ENCODE measurements at places on chromosomes 5 and 9. TPM values are rescaled to one million over a fixed set of nuclear protein-coding genes. Genes with fewer than 3 reads are reported as not detected.

DNA sequence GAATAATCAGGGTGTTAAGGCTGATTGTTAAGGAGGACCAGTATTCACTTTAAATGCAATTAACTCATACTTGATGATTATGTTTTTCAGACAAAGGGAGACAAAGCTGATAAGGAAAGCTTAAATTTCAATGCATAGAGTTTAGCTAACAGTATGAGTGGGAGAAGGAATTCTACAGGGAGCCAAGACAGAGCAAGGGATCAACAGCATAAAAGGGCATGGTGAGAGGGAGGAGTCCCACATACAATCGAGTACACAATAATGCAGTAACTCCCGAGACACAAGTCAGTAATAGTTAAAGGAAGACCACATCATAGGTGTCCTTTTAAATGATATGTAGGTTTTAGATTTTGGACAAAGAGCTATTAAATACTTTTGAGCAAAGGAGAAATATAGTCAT, 191.7 kb upstream of the PTPRD start:
- DNase-seq, result no peak
- H3K4me3 ChIP-seq, result no peak overlapping the region

DNA sequence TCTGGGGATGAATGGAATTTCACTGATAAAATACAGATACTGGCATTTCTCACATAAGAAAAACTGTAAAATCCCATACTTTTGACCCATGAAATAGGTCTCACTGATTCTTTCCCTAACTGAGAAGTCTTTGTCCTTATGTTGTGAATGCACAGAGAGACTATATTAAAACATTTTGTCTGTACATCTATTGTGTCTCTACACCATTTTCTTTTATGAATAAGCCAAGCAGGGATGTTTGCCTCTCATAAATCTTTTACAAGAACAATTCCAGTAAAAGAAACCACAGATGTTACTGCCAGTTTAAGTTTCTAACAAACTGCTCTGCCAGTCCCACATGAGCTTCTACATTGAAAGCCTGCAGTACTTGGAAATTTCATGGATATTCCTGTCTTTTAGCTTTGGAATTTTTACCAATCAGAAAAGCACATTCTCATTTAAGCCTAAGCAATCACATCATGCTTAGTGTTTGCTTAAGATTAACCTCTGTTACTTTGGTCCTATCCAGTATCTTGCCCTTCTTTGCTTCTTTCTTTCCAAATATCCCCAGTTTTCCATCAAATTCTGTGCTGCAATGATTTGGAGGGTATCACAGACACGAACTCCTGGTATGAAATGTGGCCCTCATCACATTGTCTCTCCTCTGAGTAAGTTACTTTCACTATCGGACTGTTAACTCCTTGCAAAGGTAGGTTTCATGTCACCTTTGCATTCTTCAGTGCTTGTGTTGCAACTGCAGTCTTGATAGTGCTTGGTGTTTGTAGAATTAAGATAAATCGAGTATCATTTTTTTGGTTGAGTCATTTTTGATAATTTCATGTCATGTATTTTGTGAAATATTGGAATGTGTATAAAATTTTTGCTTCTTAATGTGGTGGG, 415.1 kb upstream of the ADAMTSL1 start:
- no peak overlapping the region for H3K4me3 ChIP-seq
- H3K27ac ChIP-seq, result no peak overlapping the region
- H3K27me3 ChIP-seq, result no peaks in the 10 kb centered on the region
- no peaks in the 10 kb centered on the region for H3K4me1 ChIP-seq
- no peak for DNase-seq

GRCh38 chr9:96327694-96328352, 25.8 kb upstream of the HSD17B3 start:
- H3K27me3 ChIP-seq, result no peaks in the 10 kb centered on the region
- no peak overlapping the region for H3K4me3 ChIP-seq
- H3K4me1 ChIP-seq, result no peaks in the 10 kb centered on the region
- no peak overlapping the region for H3K27ac ChIP-seq

- no peaks in the 10 kb centered on the region for H3K36me3 ChIP-seq
- H3K27me3 ChIP-seq, result no peaks in the 10 kb centered on the region
- peak; percentile 61 for DNase-seq
Measured at GRCh38 chr5:44974813-44975212, 166.1 kb downstream of the MRPS30 start.

- H3K27me3 ChIP-seq, result no peaks in the 10 kb centered on the region
- DNase-seq, result peak; percentile 59
- peak overlapping the region; percentile 39 for H3K27ac ChIP-seq
Measured at GRCh38 chr5:1330146-1330846, 14.6 kb downstream of the CLPTM1L start.

DNA sequence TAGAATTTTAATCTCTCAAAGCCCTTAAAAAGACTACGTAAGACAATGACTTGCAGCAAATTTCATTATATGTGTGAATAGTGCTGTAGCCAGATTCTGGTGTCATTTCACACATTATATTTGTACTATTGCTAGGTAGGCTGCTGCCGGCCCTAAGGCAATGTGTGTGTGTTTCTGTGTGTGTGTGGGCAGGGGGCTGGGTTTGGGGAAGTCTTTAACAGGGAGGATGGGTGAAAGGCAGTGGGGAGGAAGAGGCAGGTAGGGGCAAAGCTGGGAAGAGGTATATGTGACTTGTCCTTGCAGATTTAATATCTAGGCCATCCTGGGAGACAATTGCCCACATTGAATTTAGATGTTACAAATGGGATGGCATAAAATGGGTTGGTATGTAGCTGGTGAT, 130.8 kb downstream of the MACIR start:
- H3K4me3 ChIP-seq, result no peak overlapping the region
- no peak for DNase-seq
- H3K27me3 ChIP-seq, result no peaks in the 10 kb centered on the region
- H3K36me3 ChIP-seq, result no peaks in the 10 kb centered on the region
- H3K27ac ChIP-seq, result no peak overlapping the region

DNA sequence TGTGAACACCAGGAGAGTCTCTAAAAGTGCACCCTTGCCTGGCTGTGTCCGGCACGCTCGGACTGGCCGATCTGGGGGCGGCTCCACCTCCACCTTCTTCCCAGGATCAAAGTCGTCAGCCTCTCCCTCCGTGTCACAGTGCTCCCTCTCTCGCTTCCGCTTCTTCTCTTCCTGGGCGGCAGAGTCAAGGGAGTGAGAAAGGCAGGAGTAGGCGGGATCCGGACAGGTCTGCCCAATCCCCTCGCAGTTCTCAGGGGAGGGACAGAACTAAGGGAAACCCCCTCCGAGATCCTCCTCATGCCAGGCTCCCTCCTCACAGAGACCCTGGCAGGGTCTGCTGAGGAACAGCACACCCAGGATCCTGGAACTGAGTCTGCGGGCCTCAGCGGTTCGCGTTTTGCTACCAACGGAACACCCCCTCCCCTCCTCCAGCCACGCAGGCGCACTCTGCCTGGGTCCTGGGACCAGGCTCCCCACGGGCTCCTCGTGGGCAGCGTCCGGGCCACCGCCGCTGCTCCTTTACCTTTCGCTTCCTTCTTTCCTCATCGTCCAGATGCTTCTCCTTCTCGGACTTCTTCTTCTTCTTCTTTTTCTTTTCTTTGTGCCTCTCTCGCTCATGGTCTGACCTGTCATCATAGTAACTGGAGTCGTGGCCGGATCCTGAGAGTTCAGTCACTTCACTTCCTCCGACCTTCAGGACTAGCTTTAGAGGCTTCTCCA, 1.3 kb downstream of the BRD9 start:
- peaks cover 53% of the 10 kb centered on the region for H3K36me3 ChIP-seq
- H3K27ac ChIP-seq, result peak overlapping the region; percentile 86
- H3K27me3 ChIP-seq, result no peaks in the 10 kb centered on the region
- DNase-seq, result no peak
- H3K4me1 ChIP-seq, result peaks cover 21% of the 10 kb centered on the region

DNA sequence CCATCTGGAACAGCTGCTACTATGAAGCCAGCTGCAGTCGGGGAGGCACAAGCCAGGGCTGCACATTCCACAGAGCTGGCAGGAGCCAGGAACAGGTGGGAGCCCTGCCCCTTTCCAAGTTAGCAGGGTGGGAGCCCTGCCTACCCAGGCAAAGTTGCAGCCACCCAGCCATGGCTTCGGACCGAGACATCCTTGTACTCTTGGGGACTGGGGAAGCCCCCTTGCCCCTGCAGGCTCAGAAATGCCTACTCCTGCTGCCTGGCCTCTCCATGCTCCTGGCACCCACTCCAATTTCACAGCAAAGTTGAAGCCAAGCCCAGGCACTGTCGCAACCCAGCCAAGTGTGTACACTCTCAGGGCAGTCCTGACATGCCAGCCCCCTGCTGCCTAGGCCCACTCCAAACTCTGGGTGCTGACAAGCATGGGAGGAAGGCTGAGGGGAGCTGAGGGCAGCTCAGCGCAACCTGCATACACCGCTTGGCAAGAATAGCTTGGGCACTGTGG, 165.1 kb downstream of the RNF180 start:
- no peak overlapping the region for H3K27ac ChIP-seq
- H3K4me1 ChIP-seq, result peaks cover 5% of the 10 kb centered on the region

DNA sequence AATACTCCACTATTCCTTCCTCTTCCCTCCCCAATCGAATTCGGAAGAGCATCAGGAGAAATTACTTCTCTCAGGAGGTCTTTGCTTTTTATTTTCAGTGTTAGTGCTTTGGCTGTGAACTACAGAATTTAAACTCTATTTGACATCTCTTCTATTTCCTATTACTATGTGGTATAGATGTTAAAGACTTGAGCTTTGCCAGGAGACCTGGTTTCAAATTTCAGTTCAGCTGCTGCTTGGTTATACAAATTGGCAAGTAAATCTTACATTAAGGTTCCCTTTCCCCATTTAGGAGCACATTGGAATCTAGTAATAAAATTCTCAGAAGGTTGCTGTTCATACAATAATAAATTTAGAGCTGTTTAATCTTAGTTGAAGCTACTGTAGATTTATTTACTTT, 13.1 kb downstream of the UHRF2 start:
- no peak for DNase-seq
- no peak overlapping the region for H3K27ac ChIP-seq
- no peak overlapping the region for H3K4me3 ChIP-seq
- no peaks in the 10 kb centered on the region for H3K36me3 ChIP-seq

- H3K27me3 ChIP-seq, result no peaks in the 10 kb centered on the region
- no peak overlapping the region for H3K27ac ChIP-seq
- peaks cover 4% of the 10 kb centered on the region for H3K4me1 ChIP-seq
- no peak for DNase-seq
Measured at GRCh38 chr5:139677736-139678613, 29.8 kb downstream of the CXXC5 start.

DNA sequence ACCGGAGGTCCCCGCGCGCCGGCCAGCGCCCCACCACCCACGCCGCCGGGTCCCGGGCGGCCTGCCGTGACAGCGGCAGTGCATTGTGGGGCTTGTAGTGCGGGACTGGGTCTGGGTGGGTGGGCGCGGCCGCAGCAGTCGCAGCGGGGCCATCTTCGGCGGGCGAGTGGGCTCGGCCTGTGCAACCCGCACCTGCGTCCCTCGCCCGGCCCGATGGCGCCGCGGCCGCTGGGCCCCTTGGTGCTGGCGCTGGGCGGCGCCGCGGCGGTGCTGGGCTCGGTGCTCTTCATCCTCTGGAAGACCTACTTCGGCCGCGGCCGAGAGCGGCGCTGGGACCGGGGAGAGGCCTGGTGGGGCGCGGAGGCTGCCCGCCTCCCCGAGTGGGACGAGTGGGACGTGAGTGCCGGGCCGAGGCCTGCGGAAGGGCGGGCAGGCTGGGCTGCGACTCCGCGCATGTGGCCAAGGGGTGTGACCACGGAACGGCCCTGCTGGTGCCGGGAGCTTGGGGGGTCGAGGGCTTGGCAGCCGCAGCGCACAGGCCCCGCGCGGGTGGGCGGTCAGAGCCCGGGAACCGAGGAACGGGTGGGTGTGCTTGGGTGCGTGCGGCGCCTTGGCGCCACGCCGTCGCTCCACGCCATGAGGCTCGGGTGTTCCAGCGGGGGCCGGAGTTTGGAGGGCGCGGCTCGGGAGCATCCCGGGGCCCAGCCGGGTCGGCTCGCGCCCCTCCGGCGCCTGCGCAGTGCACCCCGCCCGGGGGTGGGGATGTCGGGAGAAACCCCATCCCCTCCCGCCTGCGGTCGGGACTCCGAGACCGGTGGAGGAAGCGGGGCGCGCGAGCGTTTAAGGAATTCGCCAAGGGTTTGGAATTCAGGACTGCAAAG, at the start of gene ARL10:
ARL10 (plus strand) TSS at position 137 of the 881 bp plus-strand sequence; CDS start at position 214, 77 bp downstream.
- H3K27me3 ChIP-seq, result peaks cover 6% of the 10 kb centered on the region
- peaks cover 13% of the 10 kb centered on the region for H3K4me1 ChIP-seq
- H3K27ac ChIP-seq, result peak within 1 kb of the TSS; percentile 2
- peak within 1 kb of the TSS; percentile 72 for H3K4me3 ChIP-seq
- no peaks in the 10 kb centered on the region for H3K36me3 ChIP-seq

- no peak for DNase-seq
- no peaks in the 10 kb centered on the region for H3K36me3 ChIP-seq
- H3K4me3 ChIP-seq, result no peak overlapping the region
- H3K27me3 ChIP-seq, result no peaks in the 10 kb centered on the region
Measured at GRCh38 chr5:143448518-143448917, 45.0 kb upstream of the NR3C1 start.

DNA sequence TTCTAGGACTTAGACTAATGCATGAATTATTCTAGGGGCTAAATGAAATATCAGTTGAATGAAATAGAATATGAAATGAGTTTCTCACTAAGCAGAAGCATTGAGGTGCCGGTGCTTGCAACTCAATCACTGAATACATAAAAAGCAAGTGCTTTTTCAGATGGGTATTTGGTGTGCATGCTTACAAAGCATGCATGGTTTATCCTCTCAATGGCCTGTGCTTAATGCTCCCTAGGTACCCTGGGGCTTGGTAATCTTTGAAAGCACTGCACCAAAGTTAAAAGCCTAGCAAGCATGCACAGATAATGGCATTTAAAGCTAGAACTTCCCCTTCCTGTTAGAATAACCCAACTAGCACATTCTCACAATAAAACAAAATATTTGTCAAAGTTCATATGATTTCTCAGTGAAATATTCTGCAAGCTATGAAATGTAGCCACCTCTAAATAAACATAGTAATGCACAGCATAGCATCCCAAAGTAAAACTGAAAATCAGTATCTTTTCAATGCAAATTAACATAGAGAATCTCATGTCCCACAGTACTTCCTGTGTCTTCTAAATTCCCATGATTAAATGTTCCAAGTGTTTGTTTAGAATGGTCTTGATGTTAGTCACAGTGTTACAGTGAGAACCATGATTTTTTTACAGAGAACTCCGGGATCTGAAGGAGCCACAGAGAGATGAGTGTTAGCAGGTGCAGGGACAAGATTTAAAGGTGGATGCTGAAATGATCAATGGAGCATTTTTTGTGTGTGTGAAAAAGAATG, 143.4 kb upstream of the CDH6 start:
- no peaks in the 10 kb centered on the region for H3K4me1 ChIP-seq
- H3K4me3 ChIP-seq, result no peak overlapping the region
- no peaks in the 10 kb centered on the region for H3K27me3 ChIP-seq

DNA sequence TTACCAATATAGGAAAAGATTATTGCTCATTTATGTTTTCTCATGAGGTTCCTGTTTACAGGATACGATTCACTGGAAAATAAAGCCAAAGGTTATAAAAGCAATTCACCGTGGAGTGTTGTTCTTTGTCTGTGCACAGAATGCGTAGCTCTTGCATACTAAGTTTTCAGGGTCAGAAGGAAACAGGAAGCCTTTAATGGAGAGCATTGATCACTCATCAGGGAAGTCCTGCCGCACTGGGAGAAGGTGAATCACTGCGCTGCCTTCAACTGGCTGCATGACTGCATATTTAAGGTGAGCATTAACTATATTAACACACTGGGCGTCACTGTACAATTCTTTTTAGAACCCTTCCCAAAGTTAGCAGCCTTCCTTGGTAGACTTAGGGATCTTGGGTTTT, 74.1 kb upstream of the SYK start:
- no peaks in the 10 kb centered on the region for H3K36me3 ChIP-seq
- no peak for DNase-seq
- H3K27ac ChIP-seq, result no peak overlapping the region
- H3K27me3 ChIP-seq, result no peaks in the 10 kb centered on the region
- H3K4me1 ChIP-seq, result no peaks in the 10 kb centered on the region

The CDH9 gene
- not detected for total RNA-seq

The ISL1 gene
- not detected for total RNA-seq

The HTR1A gene
- not detected for total RNA-seq

The HSD17B3 gene
- not detected for total RNA-seq

The RHOBTB3 gene
- 42.4 TPM for total RNA-seq

The RBM27 gene
- 36.8 TPM for total RNA-seq

The TAS2R1 gene
- total RNA-seq, result not detected
